ENCODE measurements at places on chromosomes 16 and 17. TPM values are rescaled to one million over a fixed set of nuclear protein-coding genes. Genes with fewer than 3 reads are reported as not detected.

TBC1D3H gene
- not detected for total RNA-seq

RCVRN gene
- total RNA-seq, result not detected

KCNJ12 gene
- total RNA-seq, result not detected

EVPLL gene
- not detected for total RNA-seq

FBXW10B gene
- not detected for total RNA-seq

CCL16 gene
- total RNA-seq, result not detected

KRT24 gene
- total RNA-seq, result not detected

TP53TG3F gene
- total RNA-seq, result not detected

SDR42E2 gene
- total RNA-seq, result 1.5 TPM

KIF19 gene
- total RNA-seq, result 2.3 TPM

KRT33B gene
- not detected for total RNA-seq

HASPIN gene
- 0.22 TPM for total RNA-seq

COQ9 gene
- total RNA-seq, result 15.3 TPM

MYH13 gene
- not detected for total RNA-seq

LGALS9B gene
- not detected for total RNA-seq

BANP gene
- total RNA-seq, result 46.9 TPM

HSPB9 gene
- total RNA-seq, result not detected

CLDN7 gene
- total RNA-seq, result 1.2 TPM

NPIPA3 gene
- total RNA-seq, result not detected

SPN gene
- 147 TPM for total RNA-seq

MAZ gene
- total RNA-seq, result 254 TPM

Measured in T-helper 17 cell (primary cell).